ENCODE measurements at places on chromosomes 11 and 22. TPM values are rescaled to one million over a fixed set of nuclear protein-coding genes. Genes with fewer than 3 reads are reported as not detected.

Gene SCUBE2
- 0.97 TPM for total RNA-seq

Gene TLCD5
- total RNA-seq = 7.4 TPM

Gene RNH1
- total RNA-seq = 276 TPM

Gene TRIM3
- 22.0 TPM for total RNA-seq

- DNase-seq = no peak
These were observed 10.7 kb downstream of the SLCO2B1 start for GRCh38 chr11:75161506-75162095.

Gene MRGPRX1
- not detected for total RNA-seq

Gene TSSK2
- not detected for total RNA-seq

Measured in fibroblast of villous mesenchyme (primary cell).